ENCODE measurements at places on chromosomes 5 and 9.

- no peak for DNase-seq
Measured at GRCh38 chr5:151483647-151484046, 36.2 kb downstream of the SLC36A1 start.

DNA sequence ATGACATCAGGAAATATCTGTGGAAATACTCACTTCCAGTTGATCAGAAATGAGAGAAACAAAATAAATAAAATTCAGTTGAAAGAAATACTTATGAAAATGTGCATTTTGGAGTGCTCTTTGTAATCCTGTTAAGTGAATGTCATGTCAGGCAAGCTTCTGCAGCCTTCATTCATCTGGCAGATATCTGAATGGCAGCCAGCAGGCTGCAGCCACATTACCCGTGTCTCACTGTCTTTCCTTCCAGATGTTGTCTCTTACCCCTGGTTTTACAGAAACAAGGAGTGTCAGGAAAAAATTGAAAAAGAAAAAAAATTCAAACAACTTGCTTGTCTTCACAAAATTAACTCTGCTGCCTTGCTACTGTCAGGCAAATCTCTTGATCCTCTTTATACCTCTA lies 445.0 kb upstream of the RIOK2 start:
- no peak for DNase-seq

GRCh38 chr5:143251190-143251589 lies 152.3 kb downstream of the NR3C1 start:
- DNase-seq = no peak

- DNase-seq = no peak
Measured at GRCh38 chr5:165497707-165498106, 1992.3 kb downstream of the MAT2B start.

- no peak for DNase-seq
Measured at GRCh38 chr5:14265570-14265969, 122.4 kb downstream of the TRIO start.

- DNase-seq = no peak
Measured at GRCh38 chr9:135880438-135880837, 26.9 kb downstream of the CAMSAP1 start.
